M059J (cell line): ENCODE measurements at places on chromosomes 1 and 21.

DNA sequence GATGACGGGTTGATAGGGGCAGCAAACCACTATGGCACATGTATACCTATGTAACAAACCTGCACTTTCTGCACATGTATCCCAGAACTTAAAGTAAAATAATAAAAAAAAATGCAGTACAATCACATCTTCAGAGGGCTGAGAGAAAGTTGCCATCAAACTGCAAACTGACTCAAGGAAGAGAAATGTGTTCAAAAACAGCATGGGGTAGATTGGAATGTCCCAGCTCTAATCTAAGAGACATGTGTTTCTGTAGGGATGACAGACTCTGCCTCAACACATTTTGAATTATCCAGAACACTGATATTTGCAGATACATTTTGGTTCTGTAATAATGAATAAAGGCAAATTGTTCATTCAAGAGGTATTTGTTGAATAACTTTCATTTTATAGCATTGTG lies 171.2 kb upstream of the RUNX1 start:
- no peak for DNase-seq

- DNase-seq, result peak; percentile 38
Measured at GRCh38 chr1:150981177-150981804, 801 bp upstream of the ANXA9 start.

GRCh38 chr1:183180218-183180617 lies 5.8 kb upstream of the LAMC2 start:
- DNase-seq, result peak; percentile 93

- DNase-seq, result no peak
Measured at GRCh38 chr1:150555971-150556865, 7.0 kb downstream of the ADAMTSL4 start.

DNA sequence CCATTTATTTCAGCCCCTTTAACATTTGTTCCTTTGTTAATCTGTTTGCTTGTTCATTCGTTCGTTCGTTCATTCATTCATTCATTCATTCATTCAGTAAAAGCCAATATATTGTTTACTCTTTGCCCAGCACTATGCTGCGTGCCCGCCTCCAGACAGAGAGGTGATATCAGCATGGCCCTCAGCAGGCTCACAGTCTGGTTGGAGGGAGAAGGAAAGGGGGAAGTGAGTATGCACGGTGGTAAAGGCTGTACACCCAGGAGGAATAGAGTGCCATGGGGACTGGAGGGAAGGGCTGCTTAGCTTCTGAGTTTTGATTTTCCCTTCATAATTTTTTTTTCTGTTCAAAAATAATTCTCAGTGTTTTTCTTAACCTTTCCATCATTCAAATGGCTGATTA lies 144.7 kb downstream of the NOS1AP start:
- DNase-seq, result no peak

GRCh38 chr1:119721896-119722295 lies 10.2 kb downstream of the PHGDH start:
- DNase-seq, result no peak

GRCh38 chr1:55078470-55078869 lies 39.1 kb downstream of the PCSK9 start:
- no peak for DNase-seq

GRCh38 chr1:244116946-244117345 lies 65.9 kb downstream of the ZBTB18 start:
- no peak for DNase-seq

DNA sequence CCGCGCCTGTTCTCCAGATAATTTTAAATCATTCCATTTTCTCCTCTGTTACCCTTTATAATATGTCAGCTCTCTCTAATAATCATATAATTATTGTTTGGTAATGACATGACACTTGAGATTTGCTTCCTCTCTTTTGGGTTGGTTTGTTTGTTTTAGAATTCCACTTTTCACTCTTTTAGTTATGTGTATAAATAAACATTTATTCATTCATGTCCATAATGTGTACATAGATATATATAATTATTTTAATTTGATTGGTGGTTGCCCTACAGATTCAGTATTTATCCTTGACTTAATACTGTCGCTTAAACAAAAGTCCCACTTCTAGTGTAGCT lies 93.4 kb upstream of the FMN2 start:
- no peak for DNase-seq

GRCh38 chr1:183328371-183328770 lies 89.8 kb downstream of the NMNAT2 start:
- peak; percentile 65 for DNase-seq

DNA sequence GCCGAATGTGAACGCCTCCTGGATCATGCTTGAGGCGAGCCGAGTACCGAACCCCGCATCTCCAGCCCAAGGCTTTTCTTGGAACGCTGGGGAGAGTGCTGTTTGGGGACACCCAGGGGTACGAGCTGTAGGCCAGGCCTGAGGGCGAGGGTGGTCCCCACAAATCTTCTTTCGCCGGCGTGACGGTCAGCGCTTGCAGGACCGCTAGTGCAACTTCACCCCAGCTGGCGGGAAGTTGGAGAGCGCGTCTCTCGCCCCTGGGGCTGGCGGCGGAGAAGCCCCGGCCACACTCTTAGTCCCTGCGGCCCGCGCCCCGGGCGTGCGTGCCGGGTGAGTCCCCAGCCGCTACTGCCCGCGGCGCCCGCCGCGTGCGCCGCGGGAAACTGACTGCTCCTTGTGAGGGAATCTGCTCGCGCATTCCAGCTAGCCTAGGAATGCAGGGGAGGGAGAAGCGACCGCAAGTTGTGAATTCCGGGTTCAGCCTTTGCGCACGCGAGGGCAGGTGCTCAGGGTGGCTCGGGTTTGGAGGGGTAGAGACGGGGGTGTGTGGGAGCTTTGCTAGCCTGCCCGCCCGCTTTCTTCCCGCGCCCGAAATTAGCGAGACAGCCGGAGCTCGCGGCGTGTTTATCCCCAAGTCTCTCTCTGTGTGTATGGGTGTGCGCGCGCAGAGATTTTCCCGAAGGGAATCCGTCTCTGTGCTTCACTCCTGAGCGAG lies 884 bp downstream of the LHX4 start:
- DNase-seq, result peak; percentile 71

- no peak for DNase-seq
Measured at GRCh38 chr1:228281631-228282328, 73.9 kb downstream of the OBSCN start.

- DNase-seq, result no peak
Measured at GRCh38 chr1:43056981-43057391, 98.3 kb upstream of the SLC2A1 start.

GRCh38 chr1:92563457-92564216 lies 76.9 kb upstream of the GFI1 start:
- DNase-seq, result no peak

- DNase-seq, result no peak
Measured at GRCh38 chr21:16709866-16710550, 802.8 kb upstream of the CXADR start.

DNA sequence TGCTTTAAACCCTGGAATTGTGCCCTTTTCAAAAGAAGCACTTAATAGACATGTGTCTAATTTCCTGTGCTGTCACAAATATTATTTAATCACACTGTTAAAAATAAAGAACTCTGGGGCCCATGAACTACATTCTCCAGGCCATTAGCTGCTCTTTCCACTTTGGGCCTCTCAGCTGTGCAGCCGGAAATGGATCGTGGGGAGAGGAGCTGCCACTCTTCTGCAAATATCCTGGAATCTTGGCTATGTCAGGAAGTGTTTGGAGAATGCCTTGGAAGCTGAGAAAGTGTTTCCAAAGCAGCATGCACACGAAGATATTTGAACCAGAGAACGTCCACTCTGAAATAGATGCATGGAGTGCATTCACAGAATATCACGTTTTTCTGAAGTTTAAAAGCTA lies 27.5 kb upstream of the VPS26C start:
- no peak for DNase-seq
